ENCODE measurements at places on chromosomes 16 and 17. TPM values are rescaled to one million over a fixed set of nuclear protein-coding genes. Genes with fewer than 3 reads are reported as not detected.

Gene CEP295NL
- total RNA-seq = 1.7 TPM

Gene TBC1D3I
- 0.68 TPM for total RNA-seq

Gene PYY
- not detected for total RNA-seq

Gene KRTAP16-1
- not detected for total RNA-seq

Gene ZNF286A
- total RNA-seq = 10.6 TPM

Gene TBC1D3K
- total RNA-seq = not detected

Gene ZNF500
- 5.2 TPM for total RNA-seq

Gene NEUROD2
- total RNA-seq = not detected

- no peak for ATAC-seq
These were observed 11.8 kb downstream of the SIAH1 start for GRCh38 chr16:48373258-48374029.

DNA sequence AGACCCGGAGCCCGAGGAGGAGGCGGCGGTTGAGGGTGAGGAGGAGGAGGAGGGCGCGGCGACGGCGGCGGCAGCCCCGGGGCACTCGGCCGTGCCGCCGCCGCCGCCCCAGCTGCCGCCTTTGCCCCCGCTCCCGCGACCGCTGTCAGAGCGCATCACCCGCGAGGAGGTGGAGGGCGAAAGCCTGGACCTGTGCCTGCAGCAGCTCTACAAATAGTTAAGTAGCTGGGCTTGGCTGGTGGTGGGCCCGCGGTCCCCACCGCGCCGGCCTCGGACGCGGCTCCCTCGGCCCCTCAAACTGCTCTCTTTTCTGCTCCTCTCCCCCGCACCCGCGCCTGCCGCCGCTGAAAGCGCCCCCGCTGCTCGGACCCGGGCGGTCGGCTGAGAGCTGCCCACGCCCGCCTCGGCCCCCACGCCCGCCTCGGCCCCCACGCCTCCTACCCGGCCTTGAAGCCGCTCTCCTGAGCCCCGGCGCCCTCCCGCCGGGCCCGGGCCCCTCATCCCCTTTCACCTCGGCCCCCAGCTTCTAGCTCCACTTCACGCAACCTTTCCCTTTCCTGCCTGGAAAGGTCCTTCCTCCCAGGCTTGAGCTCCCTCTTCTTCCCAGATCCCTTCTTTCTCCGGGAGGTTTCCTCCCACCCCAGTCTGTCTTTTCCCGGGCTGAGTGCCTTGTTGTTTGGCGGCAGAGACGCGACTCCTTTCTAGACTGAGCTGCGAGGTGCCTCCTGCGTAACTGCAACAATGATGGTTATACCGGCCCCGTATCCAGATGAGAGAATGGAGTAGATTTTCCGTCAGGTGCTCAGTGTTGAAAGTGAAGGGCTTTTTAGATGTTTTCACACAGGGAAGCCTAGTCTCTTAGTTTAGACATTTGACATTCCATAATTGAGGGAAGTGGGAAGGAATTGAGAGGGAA, 850 bp downstream of the PPM1E start:
- peak; percentile 11 for ATAC-seq

GRCh38 chr16:53478965-53479364, 24.0 kb downstream of the AKTIP start:
- ATAC-seq = no peak

DNA sequence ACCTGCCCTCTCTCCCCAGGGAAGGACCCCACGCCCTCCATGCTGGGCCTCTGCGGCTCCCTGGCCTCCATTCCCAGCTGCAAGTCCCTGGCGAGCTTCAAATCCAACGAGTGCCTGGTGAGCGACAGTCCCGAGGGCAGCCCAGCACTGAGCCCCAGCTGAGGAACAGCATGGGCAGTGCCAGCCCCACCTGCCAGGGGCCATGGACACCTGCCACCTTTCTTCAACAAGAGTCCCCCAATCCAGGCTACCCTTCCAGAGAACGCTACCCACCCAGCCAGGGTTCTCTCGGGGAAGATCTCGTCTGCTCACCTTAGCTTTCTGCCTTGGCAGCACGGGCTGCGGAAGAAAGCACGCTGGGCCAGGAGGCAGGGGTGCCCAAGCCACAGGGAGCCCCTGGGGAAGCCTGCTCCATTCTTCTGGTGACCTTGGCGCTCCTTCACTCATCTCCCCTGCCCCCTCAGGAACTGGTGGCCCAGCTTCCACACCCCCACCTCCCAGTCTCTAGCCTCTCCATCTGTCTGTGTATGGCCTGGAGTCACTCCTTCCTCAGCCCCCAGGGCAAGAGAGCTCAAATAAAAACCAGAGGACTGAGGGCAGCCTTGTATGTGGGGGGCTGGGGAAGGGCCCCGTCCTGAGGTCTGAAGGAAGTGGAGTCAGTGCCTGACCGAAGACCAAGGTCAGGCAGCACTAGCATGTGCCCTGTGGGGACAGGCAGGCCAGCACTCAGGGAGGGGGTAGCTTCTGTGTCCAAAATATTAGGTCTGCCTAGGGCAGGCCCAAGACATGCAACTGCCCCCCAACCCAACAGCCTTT, 6.3 kb downstream of the SLC25A39 start:
- ATAC-seq = no peak

DNA sequence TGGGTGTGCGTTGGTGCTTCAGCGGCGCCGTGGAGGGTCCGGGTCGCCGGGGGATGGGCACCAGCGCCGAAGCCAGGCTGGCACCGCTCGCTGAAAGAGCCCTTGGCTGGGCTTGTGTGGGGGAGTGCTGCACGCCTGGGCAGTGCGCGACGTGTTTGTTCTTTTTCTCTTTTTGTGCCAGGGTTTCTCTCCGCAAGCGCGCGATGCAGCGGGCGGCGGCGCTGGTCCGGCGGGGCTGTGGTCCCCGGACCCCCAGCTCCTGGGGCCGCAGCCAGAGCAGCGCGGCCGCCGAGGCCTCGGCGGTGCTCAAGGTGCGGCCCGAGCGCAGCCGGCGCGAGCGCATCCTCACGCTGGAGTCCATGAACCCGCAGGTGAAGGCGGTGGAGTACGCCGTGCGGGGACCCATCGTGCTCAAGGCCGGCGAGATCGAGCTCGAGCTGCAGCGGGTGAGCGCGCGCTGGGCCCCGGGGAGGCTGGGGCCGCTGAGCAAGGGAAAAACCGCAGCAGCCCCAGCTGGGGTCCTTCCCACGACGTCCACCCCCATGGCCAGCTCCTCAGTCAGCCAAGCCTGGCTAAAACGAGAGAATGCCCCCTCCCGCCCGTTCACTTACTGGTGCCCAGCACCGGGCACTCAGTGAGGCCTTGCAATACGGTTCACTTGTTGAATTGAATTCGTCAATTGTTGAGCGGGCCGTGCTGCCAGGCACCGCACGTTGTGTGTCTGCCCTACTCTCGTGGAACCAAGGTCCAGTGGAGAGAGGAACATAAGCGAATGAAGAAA, 541 bp downstream of the GPT2 start:
- ATAC-seq = peak; percentile 17

DNA sequence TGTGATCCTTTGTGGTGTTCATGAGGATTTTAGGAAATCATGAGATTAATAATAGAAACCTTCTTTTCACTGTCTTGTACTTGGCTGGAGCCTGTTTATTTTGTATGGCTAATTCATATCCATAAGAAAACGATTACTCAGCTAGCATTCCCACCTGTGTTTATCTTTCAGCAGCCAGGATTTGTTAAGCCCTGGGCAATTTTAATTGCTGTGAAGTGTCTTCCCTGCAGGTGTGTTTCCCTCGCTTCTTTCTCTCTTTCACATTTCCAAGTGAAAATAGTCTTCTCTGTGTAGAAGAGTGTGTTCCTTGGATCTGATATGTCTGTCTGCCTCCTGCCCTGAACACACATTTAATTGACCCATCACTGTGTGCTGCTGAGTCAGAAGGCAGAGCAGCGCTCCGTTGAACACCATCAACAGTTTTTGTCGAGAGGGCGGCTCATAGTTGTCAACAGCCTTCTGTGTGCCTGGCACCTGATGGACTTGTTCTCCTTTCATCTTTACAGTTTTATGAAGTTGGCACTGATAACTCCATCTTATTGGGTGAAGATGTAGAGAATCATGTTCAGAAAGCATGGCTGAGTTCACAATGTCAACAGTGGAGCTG, 83.2 kb downstream of the SPECC1 start:
- ATAC-seq = no peak

GRCh38 chr17:65774787-65775186, 213.3 kb upstream of the AXIN2 start:
- no peak for ATAC-seq

- ATAC-seq = no peak
These were observed 28.4 kb upstream of the TANC2 start for GRCh38 chr17:62937606-62938005.

DNA sequence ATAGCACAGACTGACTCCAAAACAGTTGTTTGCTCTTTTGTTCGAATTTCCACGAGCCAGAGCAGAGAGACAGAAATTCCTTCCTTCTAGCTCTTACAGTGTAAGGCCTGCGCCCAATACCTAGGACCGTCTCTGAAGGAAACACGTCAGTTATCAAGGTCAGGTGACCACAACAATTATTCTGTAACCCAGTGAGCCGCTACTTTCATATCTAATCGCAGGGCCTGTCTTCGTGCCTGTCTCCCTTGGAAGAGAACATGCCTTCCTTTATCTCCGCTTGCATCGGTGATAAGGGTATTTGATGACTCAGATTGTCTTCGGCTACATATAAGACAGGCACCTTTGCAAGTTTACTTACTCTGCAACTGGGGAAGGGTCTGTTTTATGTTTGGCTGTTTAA, 288.0 kb downstream of the MAF start:
- no peak for ATAC-seq

DNA sequence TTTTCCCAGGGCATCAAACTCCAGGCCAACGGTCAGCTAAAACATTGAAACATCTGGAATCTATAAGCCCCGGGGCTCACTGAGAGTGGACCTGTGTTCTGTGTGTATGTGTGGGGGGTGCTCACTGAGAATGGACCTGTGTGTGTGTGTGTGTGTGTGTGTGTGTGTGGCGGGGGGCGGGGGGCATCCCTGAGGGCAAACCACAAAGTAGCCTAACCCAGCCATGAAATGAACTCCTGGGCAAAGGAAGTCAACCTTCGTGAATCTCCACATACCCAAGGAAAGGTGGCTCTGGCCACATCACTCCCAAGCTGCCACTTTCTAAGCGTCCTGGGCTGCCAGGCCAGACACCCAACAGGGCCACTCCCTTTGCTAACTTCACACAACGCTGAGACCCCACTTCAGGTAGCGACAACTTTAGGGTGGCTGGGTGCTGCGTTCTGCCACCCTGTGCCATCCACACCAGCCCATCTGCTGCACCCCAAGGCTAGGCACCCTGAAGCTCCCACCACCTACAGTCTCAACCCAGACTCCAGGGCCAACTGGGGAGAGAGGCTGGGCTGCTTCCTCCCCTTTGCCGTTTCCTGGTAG, 1.6 kb downstream of the MAFG start:
- ATAC-seq = no peak

DNA sequence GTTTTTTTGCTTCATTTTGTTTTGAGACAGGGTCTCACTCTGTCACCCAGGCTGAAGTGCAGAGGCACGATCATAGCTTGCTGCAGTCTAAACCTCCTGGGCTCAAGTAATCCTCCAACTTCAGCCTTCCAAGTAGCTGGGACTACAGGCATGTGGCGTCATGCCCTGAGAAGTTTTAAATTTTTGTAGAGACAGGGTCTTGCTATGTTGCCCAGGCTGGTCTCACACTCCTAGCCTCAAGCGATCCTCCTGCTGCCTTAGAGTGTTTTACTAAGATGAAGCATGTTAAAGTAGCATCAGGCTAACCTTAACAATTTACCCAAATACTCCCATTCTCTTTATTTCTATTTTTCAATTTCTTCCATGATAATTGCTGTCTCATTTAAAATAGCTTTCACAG, 49.2 kb upstream of the CACNG3 start:
- ATAC-seq = no peak

- peak; percentile 2 for ATAC-seq
These were observed 692 bp upstream of the SOCS1 start for GRCh38 chr16:11256661-11257130.

DNA sequence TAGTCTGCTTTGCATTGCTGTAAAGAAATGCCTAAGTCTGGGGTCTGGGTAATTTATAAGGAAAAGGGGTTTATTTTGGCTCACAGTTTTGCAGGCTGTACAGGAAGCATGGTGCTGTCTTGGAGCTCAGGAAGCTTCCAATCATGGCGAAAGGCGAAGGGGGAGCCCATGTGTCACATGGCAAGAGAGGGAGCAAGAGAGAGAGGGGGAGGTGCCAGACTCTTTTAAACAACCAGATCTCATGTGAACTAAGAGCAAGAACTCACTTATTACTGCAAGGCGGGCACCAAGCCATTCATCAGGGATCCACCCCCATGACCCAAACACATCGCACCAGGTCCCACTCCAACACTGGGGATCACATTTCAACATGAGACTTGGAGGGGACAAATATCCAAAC, 148.2 kb upstream of the HS3ST2 start:
- no peak for ATAC-seq

- no peak for ATAC-seq
These were observed 33.6 kb upstream of the ANKFY1 start for GRCh38 chr17:4297351-4297750.

DNA sequence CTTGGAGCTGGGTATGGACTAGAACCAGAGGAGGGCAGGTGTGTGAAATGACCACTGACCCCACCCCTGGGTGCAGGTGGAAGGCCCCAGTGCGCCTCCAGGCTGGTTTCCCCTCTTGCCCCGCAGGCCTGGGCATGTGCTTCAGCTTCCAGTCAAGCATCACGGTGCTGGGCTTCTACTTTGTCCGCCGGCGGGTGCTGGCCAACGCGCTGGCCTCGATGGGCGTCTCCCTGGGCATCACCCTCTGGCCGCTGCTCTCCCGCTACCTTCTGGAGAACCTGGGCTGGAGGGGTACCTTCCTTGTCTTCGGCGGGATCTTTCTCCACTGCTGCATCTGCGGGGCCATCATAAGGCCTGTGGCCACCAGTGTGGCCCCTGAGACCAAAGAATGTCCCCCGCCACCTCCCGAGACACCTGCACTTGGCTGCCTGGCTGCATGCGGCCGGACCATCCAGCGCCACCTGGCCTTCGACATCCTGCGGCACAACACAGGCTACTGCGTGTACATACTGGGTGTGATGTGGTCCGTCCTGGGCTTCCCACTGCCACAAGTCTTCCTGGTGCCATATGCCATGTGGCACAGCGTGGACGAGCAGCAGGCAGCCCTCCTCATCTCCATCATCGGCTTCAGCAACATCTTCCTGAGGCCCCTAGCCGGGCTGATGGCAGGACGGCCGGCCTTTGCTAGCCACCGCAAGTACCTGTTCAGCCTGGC, 9.7 kb upstream of the ARMC7 start:
- ATAC-seq = no peak

DNA sequence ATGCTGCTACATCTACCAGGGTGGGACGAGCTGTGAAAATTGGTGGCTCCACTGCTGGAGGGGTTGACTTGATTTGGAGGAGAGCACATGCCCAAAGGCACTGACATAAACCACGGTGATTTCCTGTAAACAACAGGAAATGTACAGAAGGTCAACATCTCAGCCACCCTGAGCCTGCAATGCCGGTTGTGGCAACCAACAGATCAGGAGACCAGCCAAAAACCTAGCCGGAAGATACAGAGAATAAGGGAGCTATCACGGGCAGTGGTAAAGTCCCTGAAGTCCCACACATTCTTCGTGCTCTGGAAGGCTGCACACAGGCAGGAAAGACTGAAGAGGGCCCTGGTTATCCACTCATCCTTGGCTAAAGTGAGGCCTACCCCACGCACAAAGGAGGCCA, 56.2 kb downstream of the ADCY9 start:
- ATAC-seq = peak; percentile 52
